ENCODE measurements at places on chromosomes 11 and 22.
A peak's percentile ranks its signal among the peaks of the same experiment; 100 is the strongest.

DNA sequence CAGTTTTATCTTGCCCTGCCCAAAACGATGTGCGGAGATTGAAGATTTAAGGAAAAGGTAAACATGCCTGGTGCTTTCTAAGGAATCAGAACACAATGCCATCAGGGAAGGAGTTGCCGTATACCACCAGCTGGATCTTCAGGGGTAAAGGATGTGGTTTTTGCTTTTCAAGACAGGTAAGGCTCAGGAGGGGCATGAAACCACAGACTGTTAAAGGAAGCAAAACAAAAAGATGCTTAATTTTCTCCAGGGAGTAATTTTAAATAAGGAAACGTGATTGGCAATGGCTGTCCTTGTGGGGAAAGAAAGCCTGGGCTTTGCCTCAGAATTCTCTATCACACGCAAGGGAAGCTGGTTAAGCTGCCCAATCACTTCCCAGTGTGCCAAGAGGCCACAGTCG lies 655.6 kb downstream of the OPCML start:
- DNase-seq, result no peak

- DNase-seq, result no peak
Measured at GRCh38 chr11:69535908-69536307, 54.4 kb downstream of the LINC01488 start.

DNA sequence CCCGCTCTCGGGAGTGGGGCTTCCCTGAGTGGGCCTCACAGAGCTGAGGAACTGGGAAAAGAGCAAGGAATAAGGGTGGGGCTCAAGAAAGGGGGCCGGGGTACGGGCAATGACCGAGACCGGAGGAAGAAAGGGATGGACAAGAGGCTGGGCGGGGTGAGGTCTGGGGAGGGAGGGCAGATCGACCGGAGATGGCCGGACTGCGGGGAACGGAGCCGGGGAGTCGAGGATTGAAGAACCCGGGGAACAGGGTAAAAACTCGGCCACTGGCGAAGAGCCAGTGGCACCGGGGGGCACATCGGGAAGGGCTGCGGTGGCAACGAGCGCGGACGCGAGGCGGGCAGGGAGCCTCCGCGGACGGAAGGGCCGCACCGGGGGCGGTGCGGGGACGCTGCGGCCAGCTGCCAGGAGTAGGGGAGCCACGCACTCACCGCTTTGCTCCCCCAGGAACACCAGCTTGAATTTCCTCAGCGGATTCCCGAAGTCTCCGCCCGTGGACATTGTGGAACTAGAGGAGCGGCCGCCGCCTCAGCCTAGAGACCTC lies 667 bp downstream of the RAB6A start:
- DNase-seq, result no peak

DNA sequence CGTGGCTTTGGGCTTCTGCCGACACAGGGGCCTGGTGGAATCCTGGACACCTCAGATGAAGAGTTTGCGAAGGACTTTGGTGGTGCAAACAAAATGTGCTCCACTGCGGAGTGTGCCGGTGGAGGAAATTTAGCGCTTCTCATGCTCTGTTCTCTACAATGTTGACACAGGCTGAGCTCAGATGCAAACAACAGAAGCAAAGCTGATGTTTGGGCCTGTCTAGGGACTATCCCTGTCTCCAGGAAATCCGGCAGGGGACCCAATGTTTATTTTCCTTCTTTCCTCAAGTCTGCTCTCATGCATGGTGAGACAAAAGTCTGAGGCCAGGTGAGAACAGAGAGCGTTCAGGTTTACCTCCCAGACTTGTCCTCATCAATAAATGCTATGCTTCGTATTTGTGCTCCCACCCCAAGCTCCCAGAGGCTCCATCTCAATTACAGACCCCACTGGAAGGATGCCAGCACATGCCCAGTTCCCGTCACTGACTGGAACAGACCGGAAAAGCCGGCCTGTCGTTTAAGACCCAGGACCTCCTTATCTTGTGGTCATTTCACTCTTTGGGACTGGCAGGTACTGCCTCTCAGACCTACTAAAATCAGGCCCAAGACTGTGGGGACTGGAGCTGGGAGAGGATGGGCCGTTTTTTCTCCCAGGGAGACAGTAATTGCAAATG lies 105.7 kb upstream of the B3GAT1 start:
- no peak for DNase-seq

GRCh38 chr11:45085646-45086501 lies 60.6 kb upstream of the PRDM11 start:
- no peak for DNase-seq

- DNase-seq, result no peak
Measured at GRCh38 chr11:27046956-27047355, 6.3 kb downstream of the BBOX1 start.

GRCh38 chr22:19941365-19942082 lies at the start of the genes COMT and TXNRD2:
Gene COMT, plus strand, starts transcription at chr22:19941772. Its CDS starts 20,755 bp downstream, at chr22:19962527.
Gene TXNRD2, minus strand, starts transcription at chr22:19941818. Its CDS starts 15 bp downstream, at chr22:19941803.
- peak; percentile 74 for DNase-seq

DNA sequence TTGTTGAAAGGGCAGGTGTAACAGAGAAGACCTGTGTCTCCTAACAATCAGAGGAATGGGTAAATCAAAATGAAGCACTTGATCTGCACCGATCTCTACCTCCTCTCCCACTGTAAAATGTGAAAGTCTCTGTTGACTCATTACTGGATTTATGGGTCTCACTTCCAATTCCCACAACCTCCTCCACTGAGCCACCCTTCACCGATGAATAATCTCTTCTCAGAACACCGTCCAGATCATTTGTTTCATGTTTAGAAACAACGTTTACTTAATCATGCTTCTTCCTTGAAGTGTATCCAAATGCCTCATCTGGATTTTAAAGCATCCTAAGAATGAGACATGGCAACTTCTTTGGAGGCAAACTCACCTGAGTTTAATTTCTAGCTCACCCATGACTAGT lies 643.6 kb downstream of the ETS1 start:
- DNase-seq, result no peak

DNA sequence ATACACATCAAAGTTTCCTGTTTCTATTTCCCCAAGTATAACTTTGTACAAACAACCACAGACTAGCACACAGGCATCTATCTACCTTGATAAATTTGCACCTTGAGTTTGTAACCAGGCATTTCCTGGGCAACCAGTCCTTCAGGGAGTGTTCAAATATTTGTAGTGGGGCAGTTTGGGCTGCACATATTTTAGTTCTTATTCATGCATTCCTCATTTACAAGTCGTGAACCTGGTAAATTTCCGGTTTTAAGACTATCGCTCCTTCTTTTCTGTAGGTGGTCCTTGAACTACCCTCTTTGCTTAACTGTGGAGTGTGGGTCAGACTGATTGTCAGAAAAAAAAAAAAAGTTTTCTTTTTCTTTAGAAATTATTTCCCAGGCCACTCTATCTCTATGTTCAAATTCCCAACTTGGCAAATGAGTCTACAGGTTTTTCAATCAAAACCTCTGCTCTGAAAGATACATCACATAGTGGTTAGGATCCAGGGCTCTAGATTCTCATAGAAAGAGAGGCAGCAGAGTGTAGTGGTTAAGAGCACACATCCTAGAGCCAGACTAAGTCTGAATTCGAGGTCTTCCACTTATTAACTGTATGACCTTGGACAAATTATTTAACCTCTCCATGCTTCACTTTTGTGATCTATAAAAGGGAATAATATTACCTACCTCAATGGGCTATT lies 201.5 kb downstream of the SOX6 start:
- no peak for DNase-seq

GRCh38 chr11:95248666-95249467 lies 17.9 kb upstream of the SESN3 start:
- DNase-seq, result no peak

GRCh38 chr11:133476570-133477250 lies 55.6 kb downstream of the OPCML start:
- no peak for DNase-seq

GRCh38 chr11:103883856-103884255 lies 152.6 kb upstream of the DDI1 start:
- no peak for DNase-seq
